CD4-positive, alpha-beta T cell treated with Interferon gamma for 1 hour (primary cell): ENCODE measurements at places on chromosomes 16 and 17.

DNA sequence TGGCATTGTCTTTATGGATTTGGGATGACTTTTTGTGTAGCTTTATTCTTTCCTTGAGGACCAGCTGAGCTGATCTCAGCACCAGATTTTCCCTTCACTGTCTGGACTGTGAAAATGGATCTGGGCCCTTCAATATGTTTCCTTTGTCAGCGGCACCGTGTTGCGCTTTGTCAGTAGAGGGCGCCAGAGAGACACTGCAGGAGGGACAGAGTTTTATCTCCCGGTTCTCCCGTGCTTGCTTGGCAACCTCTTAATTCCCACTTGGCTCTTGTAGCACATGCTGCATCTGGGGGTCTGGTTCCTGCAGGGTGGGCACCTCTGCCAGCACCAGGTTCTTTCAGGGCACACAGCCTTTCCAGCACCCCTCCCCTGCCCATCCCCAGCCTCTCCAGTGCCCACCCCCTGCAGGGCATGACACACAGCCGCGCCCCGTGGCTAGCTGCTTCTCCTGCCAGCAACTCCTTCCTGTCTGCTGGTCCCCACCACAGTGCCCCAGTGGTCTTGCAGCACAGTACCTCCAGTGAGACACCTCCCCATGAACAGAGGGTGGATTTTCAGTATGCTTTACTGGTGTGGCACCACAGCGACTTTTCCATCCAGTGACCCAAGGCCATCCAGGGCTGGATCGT lies 19.6 kb downstream of the OR1D5 start:
- no peak for DNase-seq

DNA sequence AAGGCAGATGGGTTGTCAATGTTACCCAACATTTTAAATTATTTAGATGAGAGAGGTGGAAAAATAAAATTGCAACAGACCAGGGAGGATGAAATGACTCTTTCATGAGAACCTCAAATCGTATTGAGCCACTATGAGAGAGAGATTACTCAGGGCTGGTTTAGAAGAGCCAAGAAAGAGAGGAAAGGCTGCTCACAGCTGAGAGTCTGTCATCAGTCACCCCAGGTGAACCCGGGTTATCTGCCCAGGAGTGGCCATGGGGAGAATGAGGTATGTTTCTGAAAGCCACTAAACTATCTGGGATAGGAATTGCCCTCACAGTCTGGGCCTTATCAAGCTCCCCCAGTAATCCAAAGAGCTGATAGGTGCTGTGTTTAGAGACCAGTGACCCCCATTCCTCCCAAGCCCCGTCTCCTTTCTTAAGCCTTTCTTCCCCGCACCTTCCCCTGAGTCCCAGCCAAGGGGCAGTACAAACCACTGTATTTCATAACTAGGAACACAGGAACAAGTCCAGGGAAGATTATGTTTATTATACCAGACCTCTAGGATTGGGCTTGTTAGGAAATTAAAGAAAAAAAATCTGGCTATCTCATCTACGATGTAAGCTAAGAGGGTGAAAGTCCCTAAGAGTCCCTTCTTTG lies 158.9 kb upstream of the NOL11 start:
- DNase-seq = no peak

- DNase-seq = no peak
Observed at GRCh38 chr16:87515475-87516330, 22.9 kb upstream of the ZCCHC14 start.

- no peak for DNase-seq
Observed at GRCh38 chr17:74008196-74008595, 195.3 kb upstream of the RPL38 start.

DNA sequence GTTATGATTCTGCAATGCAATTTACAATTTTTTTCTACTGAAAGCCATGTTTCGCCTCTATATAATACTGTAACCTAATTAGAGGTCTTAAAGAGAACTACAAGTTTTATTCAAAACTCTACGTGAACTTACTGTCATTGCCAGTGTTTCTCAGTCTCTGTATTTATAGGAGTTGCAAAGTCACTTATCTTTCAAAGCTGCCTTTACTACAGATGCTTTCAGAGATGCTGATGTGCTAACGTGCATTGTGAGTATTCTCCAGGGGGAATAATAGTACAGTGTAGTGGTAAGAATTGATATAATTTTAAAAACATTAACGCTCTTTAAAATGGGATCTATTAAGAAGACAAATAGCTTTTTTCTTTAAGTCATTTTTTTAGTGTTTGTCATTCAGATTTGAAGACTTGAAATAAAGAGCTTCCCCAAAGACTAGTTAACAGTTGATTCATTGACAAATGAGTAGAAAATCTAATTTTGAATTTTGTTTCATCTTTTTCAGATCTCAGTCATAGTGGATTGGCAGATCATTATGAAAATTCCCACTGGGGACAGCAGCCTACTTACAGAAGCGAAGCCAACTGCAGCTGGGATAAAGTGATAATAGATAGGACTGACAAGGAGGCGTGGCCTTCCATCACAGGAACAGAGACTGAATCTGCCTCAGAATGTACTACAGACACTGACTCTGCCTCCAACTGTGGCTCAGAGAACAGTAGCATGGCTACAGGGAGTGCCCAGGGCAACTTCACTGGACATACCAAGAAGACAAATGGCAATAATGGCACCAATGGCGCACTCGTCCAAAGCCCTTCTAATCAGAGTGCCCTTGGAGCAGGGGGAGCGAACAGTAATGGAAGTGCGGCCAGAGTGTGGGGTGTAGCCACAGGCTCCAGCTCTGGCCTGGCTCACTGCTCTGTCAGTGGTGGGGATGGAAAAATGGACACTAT lies 79.9 kb downstream of the TMC6 start:
- DNase-seq = no peak

- no peak for DNase-seq
Observed at GRCh38 chr16:1330260-1330914, 3.1 kb upstream of the BAIAP3 start.

GRCh38 chr17:6558932-6559752 lies 2.8 kb upstream of the PITPNM3 start:
- no peak for DNase-seq

DNA sequence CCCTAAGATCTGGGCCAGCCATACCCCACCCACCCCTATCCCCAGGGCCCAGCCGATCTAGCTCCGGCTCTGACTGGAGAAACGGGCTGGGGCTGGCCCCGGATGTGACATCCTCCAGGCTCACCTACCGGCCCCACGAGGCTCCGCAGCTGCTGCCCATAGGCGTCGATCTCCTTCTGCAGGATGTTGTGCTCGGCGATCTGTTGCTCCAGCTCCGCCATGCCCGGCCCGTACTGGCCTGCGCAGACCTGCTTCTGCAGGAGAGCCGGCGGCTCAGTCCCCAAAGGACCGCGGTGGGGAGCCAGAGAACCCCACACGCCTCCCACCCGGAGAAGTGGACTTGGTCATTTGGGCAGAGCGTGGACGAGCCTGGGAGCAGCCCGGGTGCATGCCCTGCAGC lies 4.8 kb downstream of the EVPL start:
- no peak for DNase-seq

DNA sequence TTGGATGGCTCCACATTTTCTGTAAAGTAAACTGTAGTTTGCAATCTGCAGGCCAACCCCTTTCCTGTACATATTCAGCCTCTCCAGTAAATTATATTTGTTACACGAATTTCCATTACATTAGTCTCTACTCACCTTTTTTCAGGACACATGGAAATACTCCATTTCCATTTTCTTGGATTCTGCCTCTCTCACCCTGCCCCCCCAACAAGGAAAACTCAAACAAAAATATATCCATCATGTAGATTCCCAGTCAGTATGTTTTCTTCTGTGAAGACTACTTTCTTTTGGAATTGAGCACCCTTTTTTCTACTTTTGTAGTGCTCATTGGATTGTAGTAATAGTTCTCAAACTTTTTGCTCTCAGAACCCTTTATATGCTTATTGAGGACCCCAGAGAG lies 2.9 kb downstream of the PPM1D start:
- no peak for DNase-seq

- no peak for DNase-seq
Observed at GRCh38 chr16:51854401-51854951, 692.5 kb downstream of the TOX3 start.

DNA sequence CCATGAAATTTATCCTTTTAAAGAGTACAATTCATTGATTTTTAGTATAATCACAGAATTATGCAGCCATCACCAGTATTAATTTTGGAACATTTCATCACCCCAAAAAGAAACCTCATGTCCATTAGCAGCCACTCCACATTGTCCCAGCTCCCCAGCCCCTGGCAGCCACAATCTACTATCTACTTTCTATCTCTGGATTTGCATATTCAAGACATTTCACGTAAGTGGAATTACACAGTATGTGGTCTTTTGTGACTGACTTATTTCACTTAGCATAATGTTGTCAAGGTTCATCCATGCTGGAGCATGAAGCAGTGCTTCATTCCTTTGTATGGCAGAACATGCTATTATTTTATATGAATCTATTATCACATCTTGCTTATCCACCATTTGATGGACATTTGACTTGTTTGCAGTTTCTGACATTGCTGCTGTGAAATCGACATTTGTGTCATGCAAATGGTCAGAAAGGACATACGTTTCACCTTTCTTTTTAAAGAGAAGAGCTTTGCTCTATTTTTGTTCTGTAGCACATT lies 10.7 kb downstream of the METTL9 start:
- no peak for DNase-seq

DNA sequence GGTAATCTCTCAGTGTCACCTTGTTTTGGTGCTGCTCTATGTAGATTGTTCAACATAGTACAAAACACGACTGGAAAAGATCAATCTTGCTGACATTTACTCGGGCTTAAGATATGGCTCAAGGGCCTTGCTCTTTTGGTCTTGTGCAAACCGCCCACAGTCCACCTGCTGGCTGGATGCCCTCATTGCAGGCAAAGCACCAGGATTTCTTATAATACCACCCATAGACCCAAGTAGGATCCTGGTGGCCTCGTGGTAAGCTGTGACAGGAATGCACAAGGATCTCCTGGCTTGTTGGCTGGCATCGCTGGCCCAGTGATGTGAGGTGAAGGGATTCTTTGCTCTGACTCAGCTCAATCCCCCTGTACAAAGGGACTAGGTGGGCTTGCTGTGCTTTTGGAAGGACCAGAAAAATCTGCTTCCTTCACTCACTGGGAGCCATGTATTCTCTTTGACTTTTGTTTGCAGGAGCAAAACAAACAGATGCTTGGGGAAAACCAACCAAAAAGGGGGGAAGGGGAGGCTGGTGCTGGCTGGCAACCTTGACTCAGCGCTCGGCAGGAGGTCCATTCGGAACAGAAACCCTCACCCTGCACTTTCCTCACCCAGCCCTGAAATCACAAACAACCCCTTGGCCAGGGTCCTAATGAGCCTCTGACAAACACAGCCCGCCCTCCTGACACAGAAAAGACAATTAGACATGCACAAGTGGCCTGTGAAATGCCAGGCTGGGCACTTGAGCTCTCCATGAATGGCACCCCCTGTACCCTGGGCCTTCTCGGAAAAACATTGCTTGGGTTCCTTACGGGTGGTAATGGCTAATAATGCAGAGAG lies 36.6 kb upstream of the MED9 start:
- peak; percentile 66 for DNase-seq

- DNase-seq = no peak
Observed at GRCh38 chr16:56753410-56753809, 23.5 kb downstream of the NUP93 start.

DNA sequence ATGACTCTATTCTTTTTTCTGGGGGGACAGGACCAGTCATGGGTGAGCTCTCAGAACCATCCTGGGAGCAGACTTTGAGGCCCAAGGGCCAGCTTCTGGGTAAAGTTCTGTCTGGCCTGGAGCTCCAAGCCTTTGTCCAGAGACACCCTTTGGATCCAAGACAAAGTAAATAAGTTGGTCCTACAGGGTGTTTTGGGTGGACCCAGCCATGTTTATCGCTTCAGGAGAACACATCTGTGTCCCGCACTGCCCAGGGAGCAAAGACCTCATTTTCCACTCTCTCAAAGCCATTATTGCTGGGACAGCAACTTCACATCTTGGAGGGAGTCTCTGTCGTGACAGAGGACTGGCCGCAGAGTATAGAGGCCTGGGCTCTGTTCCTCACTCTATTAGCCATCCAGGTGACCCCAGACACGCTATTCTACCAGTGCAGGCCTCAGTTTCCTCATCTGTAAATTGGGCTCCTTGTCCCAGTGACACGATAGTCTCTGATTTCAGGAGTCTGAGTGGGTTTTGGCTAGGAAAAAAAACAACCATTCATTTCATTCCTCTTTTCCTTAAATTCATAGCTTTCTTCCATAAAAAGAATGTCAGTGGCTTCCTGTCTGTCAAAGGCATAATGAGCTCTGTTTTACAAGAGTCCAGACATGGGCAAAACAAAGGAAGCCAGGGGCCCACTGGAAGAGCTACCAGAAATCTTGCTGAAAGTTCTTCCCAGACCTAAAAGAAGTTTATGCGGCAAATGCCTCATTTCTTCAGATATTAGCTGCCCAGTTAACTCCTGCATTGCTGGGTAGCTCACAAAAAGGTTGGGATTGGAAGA lies 62.4 kb downstream of the PECAM1 start:
- DNase-seq = no peak

DNA sequence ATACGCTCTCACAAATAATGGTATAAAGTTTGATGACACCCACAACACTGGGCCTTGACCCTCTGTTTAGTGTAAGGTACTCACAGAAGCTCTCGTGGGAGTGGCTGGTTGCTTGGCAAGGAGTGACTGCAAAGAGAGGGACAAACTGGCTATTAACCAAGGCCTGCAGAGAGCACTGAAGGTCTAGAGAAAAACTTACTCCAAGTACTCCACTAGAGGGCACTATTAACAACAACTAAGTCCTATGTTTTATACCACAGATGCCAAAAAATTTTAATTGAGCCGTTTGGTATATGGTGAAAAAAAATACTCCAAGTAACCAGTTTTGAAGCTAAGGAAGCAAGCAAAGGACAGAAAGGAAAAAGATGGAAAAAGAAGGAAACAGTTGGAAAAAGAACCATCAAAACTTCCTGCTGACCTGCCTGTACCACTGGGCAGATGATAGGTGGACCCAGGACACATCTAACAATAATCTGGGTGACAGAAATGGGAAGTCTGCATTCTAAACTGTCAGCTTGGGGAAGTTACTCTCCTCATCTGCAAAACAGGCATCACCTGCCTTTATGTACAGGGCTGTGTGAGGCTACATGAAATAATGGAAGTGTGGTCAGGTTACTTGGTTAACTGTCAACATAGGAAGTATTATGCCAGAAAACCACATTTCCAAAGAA lies 23.2 kb downstream of the DYNC1LI2 start:
- DNase-seq = no peak

- DNase-seq = no peak
Observed at GRCh38 chr16:4034963-4035362, 81.3 kb downstream of the ADCY9 start.

GRCh38 chr16:1959269-1960039 lies at the start of gene NDUFB10:
Gene NDUFB10, plus strand, starts transcription at chr16:1959538. Its CDS starts 87 bp downstream, at chr16:1959625.
- peak; percentile 87 for DNase-seq

DNA sequence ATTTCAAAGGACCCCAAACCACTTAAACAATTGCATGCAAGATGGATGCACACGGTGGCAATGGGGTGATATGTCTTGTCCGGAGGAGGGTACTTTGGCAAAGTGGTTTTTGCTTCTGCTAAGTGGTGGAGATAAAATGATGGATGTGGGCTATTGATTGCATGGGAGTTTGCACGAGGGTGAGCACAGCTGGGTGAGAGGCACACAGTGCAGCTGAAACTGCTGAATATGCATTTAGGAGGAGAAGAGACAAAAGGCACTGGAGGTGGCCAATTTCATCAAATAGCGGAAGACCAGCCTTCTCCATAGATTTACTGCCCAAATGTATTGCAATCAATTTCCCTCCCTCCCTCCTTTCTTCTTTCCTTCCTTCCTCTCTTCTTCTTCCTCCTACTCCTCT lies 414.4 kb upstream of the EEF2KMT start:
- no peak for DNase-seq

GRCh38 chr16:66491716-66492064 lies 58.2 kb downstream of the TK2 start:
- DNase-seq = no peak
